ENCODE measurements at places on chromosomes 11 and 22.
A peak's percentile ranks its signal among the peaks of the same experiment; 100 is the strongest.

DNA sequence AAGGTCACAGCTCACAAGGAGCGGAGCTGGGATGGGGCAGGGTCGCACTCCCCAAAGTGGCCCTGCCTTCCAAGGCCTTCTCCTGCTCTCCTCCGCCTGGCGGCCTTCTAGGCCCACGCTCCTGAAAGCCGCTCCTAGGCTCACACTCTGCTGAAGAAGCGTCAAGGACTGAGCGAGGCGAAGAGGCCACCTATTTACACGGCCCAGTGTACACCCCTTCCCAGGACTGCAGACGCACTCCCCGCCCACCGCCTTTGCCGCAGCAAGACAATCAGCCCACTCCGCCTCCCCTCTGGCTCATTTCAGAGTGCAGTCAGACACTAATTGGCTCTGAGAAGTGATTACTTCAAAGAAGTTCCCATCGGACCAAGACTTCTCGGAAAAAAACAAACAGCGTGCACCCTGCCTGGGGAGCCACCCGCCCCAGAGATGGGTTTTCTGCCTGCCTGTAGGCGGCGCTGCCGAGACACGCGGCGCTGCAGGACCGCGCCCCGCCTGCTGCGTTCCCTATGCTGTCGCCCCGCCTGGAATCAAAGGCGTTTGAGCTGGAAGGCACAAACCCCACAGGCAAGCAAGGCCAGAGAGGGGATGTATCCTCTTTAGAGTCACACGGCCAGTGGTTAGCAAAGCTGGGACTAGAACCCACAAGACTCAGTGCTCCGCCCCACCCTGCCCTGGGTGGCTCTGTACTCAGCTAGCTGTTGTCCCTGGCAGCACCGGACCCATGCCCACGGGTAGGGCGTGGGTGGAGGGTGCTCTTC lies 414.8 kb downstream of the BUD13 start:
- DNase-seq = no peak

DNA sequence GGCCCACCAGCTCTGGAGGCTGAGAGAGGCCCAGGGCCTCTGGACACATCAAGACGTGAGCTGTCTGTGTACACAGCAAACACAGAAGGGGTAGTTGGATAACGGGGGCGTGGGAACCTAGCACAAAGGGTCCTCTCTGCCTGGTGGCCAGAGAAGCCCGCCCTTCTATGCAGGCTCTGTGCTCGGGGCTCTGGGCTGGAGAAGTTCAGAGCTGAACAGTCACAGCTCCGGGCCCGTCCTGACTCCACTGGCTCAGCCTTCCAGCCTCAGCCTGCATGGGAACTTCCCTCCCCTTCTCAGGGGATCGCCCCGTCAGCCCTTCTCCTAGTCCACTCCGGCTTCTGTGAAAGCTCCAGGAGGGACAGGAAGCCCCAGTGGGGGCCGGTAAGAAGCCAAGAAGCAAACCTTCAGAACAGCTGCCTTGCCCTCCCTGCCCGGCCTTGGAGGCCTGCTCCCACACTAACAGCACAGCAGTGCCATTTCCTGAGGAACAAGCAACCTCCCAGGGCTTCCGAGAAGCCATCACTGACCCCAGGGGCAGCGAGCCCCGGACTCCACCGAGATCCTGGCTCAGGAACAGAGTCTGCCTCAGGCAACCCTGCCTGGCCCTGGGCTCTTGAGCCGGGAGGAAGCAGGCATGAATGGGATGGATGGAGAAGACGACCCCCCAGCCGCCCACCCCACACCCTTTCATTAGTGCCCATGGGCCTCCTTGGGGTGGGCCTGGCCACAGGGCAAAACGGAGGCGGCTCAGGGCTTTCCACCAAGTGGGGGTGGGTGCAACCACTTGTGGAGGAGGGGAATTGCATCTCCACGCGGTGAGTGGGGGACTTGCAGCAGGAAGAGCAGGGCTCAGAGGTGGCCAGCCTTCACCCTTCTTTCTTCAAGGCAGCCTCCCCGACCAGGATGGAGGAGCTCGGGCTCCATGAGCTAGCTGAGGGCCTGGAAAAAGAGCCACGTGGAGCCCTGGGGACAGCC lies 119.8 kb downstream of the ST3GAL4 start:
- no peak for DNase-seq

GRCh38 chr11:128523641-128524040 lies 63.7 kb downstream of the ETS1 start:
- DNase-seq = peak; percentile 47

DNA sequence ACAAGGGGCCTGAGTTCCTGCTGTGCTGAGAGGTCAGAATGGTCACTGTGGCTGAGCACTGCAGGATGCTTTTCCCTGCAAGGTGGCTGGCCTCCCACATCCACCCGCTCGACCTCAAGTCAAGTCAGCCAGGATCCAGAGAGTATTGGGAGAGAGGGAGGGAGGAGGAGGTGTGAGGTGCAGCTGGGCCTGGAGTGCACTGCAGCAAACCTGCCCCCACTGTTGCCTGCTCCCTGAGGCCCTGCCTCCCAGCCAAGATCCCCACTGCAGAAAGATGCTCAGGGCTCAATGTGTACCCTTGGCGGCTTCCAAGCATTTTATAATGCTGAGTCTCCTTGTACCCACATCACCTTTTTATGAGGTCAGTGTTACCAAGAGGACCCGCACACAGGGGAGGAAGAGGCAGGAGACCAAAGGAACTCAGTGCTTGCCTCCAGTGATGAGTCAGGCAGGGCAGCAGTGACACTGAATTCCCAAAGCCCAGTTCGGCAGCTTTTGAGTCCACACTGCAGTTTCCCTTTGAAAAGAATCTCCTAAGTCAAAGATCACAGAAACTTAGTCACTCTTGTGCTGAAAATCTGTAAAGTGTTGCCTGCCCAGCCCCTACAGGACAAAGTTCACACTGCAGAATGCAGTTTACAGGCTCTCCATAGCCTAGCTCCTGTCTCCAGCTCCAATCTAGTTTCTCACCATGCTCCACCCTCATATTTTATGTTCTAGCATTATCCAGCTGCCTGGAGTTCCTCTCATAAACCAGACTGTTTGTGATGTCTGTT lies 3.1 kb downstream of the ENDOD1 start:
- peak; percentile 56 for DNase-seq

DNA sequence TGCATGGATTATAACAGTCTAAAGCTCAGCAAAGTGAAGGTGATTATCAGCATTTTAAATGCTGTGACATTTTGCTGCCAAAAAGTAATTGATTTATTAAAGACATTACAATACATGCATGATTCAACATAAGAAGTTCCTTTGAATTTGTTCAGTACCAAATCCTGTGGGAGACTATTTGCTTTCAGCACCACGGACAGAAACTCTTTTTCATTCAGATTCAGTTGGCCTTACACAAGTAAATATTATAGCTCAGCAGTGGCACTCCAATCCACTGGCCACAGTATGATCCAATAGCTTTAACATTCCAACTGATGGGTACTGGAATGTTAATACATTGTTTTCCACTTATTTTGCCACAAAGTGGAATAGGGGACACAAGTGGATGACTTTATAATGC lies 806.7 kb downstream of the NTM start:
- DNase-seq = peak; percentile 62
